Stimulated activated CD4-positive, alpha-beta T cell treated with anti-CD3 and anti-CD28 coated beads, Interleukin-15, amount 100 ng/mL, for 1 hour (primary cell): ENCODE measurements at places on chromosomes 12 and 14.

DNA sequence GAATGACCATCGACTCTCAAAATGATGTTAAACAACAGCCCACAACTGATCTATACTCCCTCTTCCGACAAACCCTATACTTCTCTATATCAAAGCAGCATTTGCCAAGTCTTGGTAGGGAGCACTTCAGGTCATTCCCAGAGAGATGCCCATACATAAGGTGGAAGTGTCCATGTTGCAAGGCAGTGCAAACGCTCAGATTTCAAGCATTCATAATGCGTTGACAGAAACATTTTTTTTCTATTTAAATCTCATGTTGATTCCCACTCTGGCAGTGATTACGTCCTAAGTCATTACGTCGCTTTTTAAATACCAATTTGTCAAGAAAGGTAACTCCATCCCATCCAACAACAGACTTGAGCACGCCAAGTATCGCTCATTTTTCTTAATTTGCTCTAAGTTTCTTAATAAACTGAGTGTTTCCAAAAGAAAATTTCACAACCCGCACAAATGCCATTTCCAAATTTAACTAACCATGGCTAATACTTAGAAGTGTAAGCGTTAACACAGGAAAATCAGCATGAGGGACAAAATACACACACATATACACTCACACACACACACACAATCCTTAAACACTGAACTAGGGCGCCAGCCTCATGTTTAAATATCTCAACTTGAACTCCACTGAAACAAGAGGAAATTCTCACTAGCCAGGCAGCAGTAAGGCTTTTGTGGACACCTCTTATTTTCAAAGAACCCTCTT is 1.1 kb downstream of the GXYLT1 start:
- DNase-seq = no peak

GRCh38 chr12:2234646-2235350 is 182.0 kb downstream of the CACNA1C start:
- no peak for DNase-seq

DNA sequence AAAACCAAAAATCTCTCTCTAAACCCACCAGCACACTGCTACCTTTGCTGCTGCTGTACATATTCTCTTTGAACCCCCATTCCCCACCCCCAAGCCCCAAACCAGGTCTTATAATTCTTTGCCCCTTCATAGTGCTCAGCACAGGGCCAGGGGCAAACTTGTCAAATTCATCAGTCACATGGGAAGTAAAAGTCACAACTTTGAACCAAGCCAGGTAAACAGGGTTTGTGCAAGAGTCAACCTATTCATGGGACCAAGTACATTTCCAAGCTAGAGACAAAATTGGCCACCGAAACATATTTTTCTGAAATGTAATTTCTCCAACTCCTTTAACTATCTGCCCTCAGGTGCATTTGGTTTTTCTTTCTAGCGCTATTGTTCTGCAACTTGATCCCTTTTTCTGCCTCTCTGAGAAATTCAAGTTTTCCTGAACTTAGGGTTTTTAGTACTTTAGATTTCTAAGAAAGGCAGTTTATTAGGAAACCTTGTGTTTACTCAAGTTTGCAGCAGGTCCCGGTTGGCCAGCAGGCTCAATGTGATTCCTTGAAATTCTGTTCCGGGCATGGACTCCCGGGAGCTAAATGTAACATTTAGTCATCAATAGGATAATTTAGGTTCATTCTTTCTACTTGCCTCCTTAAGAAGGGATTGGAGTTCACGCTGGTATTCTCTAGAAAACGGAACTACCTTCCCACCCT is 230.5 kb downstream of the EFCAB11 start:
- DNase-seq = no peak

DNA sequence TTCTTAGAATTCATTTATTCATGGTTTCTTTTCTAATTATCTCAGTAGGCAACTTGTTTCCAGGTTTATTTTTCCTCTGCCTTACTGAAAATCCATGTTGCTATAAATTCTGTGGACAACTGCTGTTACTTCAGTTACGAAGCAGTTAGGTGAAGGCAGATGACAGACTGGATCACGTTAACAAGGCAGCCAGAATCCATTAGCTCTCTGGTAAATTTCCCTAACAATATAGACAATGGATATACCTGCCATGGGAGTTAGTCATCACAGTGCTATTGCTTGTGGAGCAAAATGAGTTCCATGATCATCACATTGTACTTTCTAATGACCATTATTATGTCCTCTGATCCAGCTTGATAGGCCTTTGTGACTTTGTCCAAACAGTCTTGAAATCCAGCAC is 291.5 kb downstream of the NELL2 start:
- DNase-seq = no peak
